ENCODE measurements at places on chromosomes 12 and 14.

- DNase-seq: no peak
Observed at GRCh38 chr12:74171478-74171909, 366.1 kb upstream of the ATXN7L3B start.

DNA sequence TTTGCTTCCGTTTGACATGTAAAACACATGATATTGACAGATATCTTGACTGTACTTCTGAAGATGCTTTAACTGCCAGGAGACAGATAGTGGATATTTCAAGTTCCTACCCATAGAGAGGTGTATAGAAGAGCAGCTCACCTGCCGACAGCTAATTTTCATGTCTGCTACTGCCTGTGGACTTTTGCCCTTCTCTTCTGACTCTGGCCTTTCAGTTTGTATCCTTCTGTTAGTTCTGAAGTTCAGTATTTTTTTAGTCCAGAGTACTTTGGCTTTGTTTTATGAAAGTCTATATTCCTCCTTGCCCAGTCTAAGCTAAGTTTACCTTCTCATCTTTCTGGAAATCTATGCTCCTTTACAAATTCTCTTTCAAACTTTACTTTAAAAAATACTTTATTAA lies 30.8 kb upstream of the STK38L start:
- no peak for DNase-seq

- no peak for DNase-seq
Observed at GRCh38 chr12:45974171-45974719, 16.1 kb downstream of the SCAF11 start.

DNA sequence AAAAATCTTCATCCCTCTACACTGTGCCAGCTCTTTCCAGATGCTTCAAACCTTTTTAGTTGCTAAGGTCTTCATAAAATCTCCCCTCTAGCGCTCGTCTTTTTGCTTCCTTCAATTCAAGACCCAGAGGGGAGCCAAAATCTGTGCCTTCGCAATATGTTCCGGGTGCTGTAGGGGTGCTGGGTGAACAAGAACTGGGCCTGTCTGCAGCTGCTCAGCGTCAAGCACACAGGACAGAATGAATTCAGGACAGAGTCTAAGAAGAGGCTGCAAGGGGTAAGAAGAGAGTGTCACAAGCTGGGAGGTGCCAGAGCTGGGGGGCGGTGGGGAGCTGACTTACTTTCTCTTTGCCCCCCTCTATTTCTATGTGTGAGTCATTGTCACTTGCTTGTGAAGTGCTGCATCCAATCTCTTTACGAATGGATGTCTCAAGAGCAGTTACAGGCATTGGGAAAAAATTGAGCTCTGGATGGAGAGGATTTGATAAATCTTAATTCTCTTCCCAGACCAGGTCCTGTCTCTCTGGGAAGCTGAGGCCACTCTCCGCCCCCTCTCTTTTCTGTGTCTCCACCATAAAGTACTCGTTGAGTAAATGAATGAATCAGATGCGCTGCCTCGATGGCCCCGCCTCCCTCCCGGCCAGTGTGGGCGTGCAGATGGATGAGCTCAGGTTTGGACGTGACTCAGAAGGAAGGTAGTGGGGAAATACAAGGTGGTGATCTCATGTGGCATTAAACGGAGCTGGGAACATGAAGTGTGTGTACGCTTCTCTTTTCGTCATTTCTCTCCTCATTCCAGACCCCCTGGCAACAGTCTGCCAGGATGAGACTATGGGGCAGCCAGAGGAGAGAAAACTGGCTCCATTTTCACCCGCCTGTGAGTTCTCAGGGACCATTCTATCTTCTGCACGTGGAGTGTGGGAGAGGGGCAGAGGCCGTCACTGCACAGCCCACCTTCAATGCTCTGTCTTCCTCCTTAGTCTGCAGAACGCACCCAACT lies 91.3 kb downstream of the TSPAN9 start:
- DNase-seq: no peak

GRCh38 chr12:51632623-51633022 lies 41.6 kb downstream of the SCN8A start:
- no peak for DNase-seq

GRCh38 chr12:12812618-12813119 lies 477 bp upstream of the DDX47 start:
- no peak for DNase-seq

DNA sequence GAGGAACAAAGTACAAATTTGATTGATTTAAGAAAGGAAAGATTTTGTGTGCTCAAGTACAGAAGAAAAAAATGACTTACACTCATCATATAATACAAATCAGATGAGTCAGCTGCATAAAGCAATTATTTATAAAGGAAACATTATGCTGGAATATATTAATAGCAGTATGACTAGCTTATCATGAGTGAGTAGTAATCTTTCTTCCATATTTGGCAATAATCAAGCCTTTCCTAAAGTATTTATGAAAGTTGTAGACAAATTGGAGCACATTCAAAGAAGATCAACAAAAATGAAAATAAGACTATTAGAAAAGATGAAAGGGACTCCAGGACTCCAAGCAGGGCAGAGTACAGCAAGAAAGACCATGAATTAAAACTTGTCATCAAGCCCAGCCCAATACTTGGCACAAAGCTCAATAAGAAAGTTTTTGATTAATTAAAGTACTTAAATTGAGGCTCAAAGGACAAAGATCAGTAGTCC lies 32.8 kb downstream of the CCER1 start:
- DNase-seq: no peak

DNA sequence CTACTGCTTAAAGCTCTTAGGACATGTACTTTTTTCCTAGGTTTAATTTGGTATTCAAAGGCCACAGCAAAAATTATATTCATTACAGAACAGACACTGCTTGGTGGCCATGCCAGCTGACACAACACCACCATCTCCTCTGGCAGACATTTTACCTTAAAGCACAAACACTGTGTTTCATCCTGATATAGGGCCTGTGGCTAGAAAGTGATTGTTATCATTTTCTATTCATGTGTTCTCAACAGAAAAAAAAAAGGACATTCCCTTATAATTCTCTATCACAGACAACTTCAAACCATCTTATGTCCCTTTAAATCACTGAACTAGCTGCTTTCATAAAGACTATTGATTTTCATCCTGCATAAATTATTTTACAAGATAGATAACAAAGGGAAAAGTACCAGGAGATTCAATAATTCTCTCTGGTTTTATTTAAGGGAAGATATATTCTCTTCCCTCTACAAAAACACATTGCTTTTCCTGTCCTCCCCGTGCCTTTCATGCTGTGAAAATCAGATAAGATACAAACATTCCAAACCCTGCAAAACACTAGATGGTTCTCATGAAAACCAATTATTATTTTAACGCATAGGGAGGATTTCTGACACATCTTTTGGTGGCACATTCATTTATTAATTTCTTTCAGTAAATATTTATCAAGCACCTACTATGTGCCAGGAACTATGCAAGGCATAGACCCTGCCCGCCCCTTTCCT lies 139.3 kb upstream of the TMCC3 start:
- DNase-seq: no peak

DNA sequence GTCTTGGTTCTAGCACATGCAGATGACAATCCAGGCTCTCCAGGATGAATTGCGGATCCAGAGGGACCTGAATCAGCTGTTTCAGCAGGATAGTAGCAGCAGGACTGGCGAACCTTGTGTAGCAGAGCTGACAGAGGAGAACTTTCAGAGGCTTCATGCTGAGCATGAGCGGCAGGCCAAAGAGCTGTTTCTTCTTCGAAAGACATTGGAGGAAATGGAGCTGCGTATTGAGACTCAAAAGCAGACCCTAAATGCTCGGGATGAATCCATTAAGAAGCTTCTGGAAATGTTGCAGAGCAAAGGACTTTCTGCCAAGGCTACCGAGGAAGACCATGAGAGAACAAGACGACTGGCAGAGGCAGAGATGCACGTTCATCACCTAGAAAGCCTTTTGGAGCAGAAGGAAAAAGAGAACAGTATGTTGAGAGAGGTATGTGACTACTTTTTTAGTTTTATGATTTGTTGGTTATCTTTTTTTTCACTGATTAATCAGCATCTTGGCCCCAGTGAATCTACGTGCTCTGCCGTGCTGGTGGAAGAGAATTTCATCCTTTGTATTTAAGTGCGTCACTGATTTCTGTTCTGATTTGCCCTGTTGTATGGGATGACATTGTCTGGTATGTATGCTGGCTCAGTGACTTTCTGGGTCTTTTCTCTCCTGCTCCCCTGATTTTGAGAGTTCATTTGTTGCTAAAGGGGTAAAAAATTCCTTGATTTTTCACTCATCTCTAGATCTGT lies 92.3 kb downstream of the ERC1 start:
- DNase-seq: no peak

DNA sequence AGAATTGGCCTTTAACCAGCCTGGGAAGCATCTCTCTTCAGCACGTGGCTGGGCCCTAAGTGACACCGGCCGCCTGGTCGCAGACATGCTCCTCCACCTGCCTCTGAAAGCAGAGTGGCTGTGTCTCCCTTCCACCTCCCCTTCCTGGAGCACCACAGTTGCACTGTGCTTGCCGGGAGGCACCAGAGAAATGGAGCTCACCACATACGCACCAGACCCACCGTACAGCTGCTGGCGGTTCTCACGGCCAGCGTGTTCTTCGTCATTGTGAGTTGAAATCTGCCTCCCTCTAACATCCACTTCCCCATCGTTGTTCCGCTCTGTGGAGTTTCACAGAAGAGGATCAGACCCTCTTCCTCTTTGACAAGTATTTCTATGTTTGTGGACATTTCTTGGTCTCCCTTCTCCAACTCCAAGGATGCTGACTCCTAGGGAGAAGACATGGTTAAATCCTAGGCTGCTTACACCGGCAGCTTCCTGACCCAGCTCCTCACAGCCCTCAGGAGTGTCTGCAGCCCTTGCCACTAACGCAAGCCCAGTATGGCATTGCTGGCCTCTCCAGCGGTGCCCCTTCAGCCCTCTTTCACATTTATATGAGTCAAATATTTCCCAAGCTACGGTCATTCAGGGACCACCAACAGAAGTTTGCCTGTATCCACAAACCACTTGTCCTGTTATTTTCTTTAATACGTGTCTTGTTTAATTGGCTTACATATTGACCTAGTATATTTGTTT lies 11.5 kb upstream of the KRT5 start:
- no peak for DNase-seq

DNA sequence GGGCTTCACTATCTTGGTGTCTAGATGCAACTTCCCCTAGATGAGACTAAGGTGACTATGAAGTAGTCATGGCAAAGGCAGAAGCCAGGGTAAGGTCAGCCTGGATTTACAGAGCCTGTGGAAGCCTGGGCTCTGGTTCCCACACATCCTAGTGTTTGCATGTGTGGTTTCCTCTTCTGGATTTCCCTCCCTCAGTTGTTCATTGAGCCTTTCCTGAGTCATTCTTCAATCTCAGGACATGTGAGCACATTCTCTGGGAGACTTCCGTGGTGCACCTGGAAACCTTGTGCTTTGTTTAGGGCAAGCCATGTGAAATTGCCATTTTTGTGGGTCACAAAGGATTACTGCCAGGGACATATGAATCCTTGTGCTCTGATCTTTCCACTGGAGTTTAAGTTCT lies 236.6 kb downstream of the C12orf75 start:
- DNase-seq: no peak

DNA sequence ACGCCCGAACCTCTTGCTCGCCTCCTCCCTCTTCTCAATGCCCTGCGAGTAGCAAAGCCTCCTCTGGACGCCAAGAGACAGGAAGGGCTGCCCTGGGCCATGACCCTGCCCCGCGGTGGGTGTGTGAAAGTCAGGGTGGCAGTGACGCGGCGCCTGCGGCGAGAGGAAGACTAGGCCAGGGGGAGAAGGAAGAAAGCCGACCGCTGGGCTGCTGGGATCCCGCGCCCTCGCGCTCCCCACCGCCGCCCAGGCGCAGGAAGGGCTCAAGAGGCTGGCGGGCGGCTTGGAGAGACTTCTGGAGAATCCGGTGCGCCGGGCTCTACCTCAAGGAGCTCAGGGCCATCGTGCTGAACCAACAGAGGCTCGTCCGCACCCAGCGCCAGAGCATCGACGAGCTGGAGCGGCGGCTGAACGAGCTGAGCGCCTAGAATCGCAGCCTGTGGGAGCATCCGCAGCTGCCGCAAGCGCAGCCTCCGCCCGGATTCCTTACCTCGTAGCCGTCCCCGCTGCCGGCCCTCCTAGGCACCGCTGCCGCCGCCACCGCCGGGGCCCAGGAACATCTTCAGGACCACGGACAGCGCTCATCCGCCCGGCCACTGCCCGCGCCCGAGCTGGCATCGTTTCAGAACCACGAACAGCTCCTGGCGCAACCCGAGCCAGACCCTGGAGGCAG lies 105.0 kb upstream of the PRB2 start:
- no peak for DNase-seq

- DNase-seq: no peak
Observed at GRCh38 chr12:106170285-106170684, 31.5 kb upstream of the NUAK1 start.

- DNase-seq: no peak
Observed at GRCh38 chr12:27551172-27551840, 27.3 kb downstream of the PPFIBP1 start.

DNA sequence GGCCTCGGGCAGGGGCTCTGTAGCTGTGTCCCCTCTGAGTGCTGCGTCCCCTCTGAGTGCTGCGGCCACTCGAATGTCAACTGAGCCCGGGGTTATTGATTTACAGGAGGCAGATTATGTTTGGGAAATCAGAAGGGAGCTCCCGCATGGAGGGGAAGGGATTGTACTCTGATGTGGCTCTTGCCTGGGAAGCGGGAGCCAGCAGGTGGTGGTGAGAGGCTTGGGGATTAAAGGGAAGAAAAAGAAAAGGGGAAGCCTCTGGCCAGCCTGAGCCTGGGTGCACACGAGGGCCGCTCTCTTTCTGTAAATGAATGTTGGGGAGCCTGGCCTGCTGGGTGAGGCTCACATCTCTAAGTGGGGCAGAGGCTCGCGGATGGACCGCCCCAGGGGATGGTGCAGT lies 143.7 kb downstream of the AACS start:
- DNase-seq: no peak

GRCh38 chr14:57089901-57090300 lies 178.8 kb downstream of the EXOC5 start:
- peak; percentile 100 for DNase-seq

- DNase-seq: no peak
Observed at GRCh38 chr12:107679336-107679735, 6.3 kb upstream of the PWP1 start.

DNA sequence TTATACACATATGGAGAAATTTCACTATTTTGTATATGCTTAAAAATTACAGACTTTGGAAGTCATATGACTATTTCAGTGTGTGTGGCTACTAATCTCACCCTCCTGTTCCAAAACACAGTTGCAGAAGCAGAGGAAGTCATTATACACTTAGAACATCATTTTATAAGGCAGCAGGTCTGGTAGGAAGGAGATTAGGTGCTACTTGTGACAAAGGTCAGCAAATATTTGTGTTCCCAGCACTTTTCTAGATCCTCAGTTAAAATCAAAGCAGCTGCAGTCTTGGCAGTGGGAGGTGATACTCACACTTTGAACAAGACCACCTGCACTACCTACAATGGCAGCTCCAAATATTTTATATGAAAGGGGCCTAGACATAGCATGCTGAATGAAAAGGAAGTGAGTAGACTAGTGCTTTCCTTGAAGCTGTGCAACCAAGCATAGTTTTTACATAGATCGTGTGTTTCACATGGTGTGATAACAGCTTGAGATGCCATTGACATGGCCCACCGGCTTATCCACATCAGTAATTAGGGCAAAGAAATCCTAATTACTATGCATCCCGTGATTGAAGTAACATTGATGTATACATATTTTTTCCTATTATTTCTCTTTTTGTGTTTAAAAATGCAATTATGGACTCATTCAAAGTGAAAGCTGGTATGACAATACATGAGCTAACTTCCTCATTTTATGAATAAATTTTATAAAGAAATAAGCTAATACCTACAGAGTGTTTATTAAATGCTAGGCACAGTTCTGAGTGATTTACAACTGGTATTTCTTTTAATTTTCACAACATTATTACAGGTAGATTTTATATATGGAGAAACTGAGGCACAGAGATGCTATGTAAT lies 5.3 kb downstream of the GYS2 start:
- DNase-seq: no peak
